Stimulated activated CD8-positive, alpha-beta memory T cell treated with anti-CD3 and anti-CD28 coated beads, Interleukin-7, amount 100 ng/mL, for 48 hours (primary cell): ENCODE measurements at places on chromosomes 12 and 14.

DNA sequence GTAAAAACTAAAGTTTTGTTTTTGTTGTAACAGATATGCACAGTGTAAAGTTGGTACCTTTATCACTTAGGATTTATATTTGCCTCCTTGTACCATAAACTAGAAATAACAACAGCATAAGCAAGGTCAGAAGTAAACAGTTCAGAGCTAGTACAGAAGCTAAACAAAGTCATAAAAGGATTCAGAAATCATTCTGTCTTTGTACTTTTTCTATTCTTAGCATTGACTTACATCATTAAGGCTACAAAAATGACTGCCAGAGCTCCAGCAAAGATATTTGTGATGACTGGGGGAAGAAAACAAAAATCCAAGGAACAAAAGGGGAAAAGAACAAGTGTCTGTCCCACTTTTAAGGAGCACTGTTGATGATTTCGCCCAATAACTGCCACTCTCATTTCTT lies 347.2 kb downstream of the CCDC91 start:
- DNase-seq, result no peak

GRCh38 chr12:14638066-14638465 lies 58.3 kb downstream of the GUCY2C start:
- DNase-seq, result no peak

- no peak for DNase-seq
These were observed 34.8 kb upstream of the CD9 start for GRCh38 chr12:6165395-6165794.

- no peak for DNase-seq
These were observed 3.5 kb downstream of the LPAR5 start for GRCh38 chr12:6632026-6632983.

DNA sequence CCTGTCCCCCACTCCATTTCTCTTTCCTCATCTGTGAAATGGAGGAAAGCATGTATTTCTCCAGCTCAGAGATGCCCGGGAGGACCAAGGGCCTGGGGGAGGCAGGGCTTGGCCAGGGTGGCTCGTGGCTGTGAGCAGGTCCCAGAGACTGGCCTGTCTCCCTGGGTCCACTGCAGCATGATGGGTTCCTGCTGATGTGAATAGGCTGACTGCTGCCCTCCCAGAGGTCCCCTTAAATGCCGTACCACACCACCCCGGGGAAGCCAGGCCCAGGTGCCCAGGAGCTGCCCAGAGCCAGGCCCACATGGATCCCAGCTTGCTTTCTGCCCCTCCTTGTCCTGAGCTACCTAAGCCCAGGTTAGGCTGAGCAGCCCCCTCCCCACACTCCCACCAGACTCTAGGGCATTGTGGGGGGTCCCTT lies 158.2 kb upstream of the C14orf180 start:
- no peak for DNase-seq

- no peak for DNase-seq
These were observed 41.0 kb upstream of the PTGR2 start for GRCh38 chr14:73810478-73811163.

- no peak for DNase-seq
These were observed 128.5 kb downstream of the ETV6 start for GRCh38 chr12:11777962-11778361.

- DNase-seq, result no peak
These were observed 105.9 kb upstream of the ETV6 start for GRCh38 chr12:11543457-11544158.

DNA sequence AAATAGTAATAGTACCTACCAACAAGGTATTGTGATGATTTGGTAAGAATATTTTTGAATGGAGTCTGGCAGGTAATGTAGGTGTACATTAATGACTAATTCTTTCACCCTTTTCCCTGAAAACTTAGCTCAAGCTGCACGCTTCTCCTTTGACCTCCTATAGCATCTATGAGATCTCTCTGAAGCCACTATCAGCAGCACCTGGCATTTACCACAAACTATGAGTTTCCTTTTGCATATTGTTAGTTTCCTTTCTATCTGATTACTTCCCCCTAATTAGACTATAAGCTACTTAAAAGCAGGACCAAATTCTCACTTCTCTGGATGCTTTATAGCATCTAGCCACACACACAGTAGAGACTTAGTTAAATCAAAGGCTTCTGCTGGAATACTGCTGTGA lies 48.1 kb downstream of the SLC8A3 start:
- no peak for DNase-seq

GRCh38 chr14:80233470-80234089 lies 22.3 kb upstream of the DIO2 start:
- DNase-seq, result no peak

DNA sequence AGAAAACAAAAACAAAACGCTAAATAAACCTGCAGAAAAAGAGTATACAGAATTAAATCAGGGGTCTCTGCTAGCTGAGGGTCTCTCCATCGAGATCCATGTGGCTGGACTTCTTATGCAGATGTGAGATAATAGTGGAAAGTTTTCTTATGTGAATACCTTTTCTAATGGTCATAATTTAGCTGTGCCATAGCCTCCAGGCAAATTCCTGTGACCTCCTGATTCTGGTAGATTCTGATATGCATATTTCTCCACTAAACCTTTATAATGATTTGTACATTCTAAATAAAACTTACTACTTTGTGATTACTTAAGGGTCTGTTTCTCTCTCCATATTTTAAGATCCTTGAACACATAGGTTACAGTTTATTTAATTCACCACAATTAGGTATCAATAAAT lies 1002.6 kb downstream of the GALC start:
- no peak for DNase-seq

DNA sequence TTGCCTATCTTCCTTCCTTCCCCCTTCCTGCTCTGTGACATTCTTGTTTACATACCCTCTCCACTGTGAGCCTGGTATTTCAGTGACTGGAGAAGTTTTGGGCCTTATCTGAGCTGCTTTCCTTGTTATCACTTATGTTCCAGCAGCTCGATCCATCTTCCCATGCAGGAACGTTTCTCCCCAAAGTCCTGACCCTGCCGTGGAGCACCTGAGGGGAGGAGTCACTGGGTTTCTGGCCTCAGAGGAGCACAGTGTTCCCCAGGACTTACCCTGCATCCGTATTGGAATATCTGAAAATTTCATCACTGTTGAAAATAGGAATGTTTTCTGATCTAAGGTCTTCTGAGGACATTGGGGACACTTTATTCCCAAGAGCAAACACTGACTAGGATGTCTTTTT lies 141.8 kb downstream of the CACNA1C start:
- no peak for DNase-seq

GRCh38 chr14:70982200-70982599 lies 74.9 kb downstream of the PCNX1 start:
- no peak for DNase-seq

DNA sequence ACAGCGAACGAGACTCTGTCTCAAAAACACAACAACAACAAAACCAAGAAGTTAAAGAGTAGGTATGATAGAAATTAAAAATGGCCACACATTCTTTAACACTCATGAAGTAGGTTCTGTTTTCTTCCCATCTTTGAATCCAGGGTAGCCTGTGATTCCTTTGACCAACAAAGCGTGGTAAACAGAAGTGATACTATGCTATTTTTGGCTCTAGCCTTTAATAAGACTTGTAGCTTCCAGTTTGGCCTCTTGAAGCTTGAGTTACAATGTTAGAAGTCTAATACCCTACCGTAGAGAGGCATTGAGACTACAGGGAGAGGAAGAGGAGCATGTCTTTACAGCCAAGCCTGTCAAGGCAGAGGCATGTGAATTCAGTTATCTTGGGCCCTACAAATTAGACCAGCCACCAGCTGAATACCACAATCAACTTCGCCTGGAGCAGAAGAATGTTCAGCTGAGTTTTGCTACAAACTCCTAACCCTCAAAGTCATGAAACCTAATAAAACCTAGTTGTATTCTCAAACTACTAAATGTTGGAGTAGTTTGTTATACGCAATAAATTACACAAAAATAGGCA lies 4.9 kb upstream of the NEMF start:
- DNase-seq, result no peak

- DNase-seq, result no peak
These were observed 120.8 kb downstream of the CHST11 start for GRCh38 chr12:104577581-104577981.

- DNase-seq, result no peak
These were observed 47.0 kb upstream of the ERGIC2 start for GRCh38 chr12:29427964-29428363.

DNA sequence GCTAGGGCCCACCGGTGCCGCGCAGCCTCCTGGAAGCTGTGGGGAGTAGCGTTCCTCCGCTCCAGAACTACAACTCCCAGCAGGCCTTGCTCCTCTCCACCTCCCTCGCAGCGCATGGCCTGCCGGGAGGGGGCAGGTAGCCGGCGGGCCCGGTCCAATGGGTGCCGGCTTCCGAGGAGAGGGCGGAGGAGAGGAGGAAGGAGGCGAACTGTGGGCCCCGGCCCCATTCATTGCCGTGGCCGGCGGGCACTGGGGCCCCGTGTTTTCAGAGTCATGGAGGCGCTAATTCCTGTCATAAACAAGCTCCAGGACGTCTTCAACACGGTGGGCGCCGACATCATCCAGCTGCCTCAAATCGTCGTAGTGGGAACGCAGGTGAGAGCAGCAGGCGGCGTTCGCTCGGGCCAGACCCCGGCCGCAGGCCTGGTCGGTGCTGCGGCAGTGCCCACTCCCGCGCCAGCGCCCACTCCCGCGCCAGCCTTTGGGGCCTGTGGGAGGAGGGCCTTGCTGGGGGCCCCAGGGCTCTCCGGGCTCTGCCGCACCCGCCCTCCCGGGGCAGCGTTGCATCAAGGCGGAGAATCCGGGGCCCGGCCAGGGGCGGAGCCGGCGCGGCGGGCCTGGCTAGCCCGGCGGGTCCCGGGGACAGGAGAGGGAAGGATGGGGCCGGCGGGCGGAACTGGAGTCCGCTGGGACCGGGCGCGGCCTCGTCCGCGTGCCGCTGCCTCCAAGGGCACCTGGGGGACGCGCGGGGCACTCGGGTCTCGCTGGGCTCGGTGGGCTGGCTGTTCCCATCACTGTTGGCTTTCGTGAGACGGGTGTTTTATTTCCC lies at the start of gene DNM1L:
Gene DNM1L (plus strand): TSS at position 211 of the 829 bp plus-strand sequence. CDS start 63 bp downstream, at position 274.
- peak; percentile 85 for DNase-seq

- DNase-seq, result no peak
These were observed 43.9 kb upstream of the GNPNAT1 start for GRCh38 chr14:52835122-52835903.

- no peak for DNase-seq
These were observed 5.6 kb downstream of the MYL6 start for GRCh38 chr12:56163533-56164344.

DNA sequence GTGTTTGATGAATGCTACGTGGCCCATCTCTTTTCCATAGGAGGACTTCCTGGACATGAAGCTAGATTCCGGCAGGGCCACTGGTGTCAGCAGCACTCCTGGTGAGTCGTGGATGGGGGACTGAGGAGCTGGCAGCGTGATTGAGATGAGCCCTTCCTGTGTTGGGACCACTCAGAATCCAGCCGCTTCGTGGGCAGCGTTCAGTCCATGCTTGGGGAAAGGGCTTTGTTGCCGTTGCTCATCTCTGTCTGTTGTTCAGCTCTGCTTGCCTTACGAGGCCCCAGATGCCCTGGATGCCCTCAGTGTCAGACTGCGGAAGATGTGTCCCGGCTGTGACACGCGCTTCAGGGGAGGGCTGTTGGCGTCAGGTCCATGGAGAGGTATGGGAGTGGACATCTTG lies 127.1 kb upstream of the RTL1 start:
- no peak for DNase-seq
